COLO829 (cell line): ENCODE measurements at places on chromosomes 1 and 21.

- no peak for DNase-seq
These were observed 14.9 kb downstream of the CDA start for GRCh38 chr1:20603504-20604464.

DNA sequence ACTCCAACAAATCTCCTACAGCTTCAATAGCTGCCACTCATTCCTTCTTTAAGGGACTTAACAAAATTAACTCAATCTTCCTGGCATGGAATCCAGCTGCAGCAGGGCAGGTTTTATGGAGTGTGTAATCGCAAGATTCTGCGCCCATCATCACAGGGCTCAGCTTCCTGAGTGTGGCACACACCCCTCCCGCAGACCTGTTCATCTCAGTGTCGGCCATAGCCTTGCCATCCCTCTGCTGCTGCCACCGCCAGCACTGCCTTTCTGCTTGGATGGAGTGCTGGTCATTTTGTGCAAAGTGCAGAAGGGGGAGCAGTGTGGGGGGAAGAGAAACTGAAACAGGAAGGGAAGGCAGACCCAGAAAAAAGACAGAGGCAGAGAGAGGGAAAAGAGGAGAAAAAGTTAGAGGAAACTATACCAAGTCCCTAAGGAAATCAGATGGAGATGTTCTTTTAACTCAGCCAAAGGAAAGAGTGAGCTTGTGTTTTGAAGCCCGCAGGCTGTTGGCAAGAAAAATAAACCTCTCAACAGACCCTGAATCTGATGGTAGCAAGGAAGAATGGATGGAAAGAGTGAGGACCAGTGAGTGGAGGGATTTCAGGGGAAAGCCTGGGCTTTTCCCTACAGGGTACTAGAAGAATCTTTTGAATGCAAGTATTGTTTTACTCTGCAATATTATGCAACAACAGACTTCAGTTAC, 324.2 kb downstream of the SEC16B start:
- DNase-seq, result no peak

- no peak for DNase-seq
These were observed 21.2 kb upstream of the ERO1B start for GRCh38 chr1:236302941-236303340.

DNA sequence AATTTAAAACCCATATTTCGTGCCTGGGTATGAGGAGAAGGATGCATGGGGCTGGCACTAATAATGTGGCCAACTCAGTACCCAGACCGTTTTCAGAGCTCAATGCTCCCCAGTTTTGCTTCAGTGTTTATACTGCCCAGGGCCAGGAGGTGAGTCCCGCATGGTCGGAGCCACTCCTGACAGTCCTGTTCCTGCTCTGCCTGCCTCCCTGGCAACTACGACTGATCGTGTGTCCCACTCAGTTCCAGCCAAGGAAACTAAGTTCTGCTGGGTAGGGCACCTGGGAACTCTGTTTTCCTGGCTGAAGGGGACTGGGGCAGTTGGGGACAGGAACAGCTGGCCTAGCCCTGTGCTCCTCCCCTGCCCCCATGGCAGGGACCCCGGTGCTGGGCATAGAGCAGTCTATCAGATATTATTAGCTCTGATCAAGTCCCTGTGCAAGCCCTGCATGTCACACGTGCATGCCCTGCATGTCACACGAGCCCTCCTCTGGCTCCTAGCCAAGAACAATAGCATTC, 19.2 kb downstream of the S100A7 start:
- no peak for DNase-seq

DNA sequence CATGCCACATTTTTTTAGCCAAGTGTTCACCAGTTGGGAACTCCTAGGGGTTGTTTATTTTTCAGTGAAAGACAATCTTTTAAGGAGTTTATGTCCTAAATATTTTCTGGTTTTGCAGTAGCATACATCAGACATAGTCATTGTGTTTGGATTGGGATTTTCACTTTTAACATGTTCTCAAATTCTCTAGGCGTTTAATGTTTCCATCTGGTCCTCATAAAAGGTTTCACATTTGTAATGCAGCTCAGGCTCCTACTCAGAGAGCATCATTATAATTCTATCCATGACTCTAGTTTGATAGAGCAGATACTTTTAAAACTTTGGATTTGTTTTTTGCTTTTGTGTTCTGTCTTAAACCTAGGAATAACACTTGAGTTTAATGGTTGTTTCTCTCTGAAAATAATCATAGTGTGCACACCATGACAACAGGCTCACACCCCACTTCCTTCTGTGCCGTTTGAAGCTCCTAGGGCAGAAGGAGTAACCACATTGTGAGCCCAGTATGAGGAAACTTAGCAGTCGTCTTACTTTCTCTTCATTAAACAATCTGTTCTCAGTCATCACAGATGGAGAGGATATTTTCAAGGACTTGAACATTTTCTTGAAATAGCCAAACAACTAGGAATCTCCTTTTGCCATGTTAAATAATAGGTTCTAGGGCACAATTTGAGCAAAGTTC, 219.6 kb downstream of the PDE4B start:
- no peak for DNase-seq

GRCh38 chr1:109783436-109783835, 19.7 kb upstream of the EPS8L3 start:
- DNase-seq, result no peak

DNA sequence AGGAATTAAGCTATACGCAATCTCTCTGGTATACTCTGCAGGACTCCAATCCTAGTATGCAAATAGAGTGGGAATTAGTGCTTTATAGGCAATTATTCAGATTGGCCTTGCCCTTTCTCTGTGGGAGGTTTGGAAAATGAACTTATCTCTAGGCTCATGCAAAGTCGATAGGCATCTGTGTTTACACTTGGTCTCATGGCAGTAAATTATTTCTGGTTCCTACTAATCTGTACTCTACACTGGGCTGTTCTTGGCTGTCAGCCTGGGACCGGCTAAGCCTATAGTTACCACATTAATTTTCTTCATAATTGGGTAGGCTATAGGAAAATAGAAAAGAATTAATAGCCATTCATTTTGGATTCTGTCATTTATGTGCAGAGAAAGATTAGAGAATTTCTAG, 544.6 kb downstream of the AMY1C start:
- DNase-seq, result no peak
